Renal pelvis (tissue), 12 donors: ENCODE measurements at places on chromosomes 7 and 10. TPM values are rescaled to one million over a fixed set of nuclear protein-coding genes. Genes with fewer than 3 reads are reported as not detected.
A peak's percentile ranks its signal among the peaks of the same experiment; 100 is the strongest.

The CALML5 gene
- not detected for polyA plus RNA-seq

DNA sequence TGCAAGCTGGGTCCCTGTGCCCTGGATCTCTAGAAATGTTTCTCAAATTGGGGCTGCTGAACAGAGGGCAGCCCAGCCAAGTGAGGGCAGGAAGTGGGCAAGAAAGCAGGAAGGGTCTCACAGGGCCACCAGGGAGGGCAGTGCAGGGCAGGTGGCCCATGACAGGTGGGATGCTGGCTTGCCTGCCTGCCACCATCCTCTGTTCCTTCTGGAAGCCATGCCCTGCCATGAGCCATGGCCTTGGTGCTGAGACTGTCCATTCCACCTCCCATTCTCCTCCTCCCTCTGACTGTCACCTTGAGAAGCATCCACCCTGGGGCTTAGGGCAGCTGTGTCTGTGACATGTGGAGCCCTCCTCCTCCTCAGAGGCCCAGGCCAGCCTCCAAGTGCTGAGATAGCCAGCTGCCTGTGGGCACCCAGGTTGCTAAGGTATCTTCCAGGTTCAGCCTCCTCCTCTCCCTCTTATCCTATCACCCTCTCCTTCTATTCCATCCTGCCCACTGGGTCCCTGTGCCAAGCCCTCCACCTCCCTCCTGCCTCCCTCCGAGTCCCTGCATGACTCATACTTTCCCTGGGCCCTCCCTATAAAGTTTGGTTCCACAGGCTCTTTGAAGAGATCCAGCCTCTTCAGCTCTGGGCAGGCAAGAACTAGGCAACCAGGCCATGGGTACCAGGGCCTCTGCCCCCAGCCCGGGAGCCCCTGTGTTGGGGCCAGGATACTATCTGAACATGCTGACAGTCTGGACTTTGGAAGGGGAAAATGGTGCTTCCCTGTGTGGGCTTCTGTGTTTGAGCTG is 1.3 kb downstream of the VSIR start:
- no peak for DNase-seq

The HOGA1 gene
- 70.8 TPM for polyA plus RNA-seq

GRCh38 chr10:89330537-89331212 is 2.9 kb downstream of the IFIT3 start:
- DNase-seq = no peak

The EPHB4 gene
- 93.3 TPM for polyA plus RNA-seq

The PRRT4 gene
- polyA plus RNA-seq = 1.2 TPM

The ZNF775 gene
- polyA plus RNA-seq = 9.7 TPM

The TUBB8 gene
- 1.5 TPM for polyA plus RNA-seq

DNA sequence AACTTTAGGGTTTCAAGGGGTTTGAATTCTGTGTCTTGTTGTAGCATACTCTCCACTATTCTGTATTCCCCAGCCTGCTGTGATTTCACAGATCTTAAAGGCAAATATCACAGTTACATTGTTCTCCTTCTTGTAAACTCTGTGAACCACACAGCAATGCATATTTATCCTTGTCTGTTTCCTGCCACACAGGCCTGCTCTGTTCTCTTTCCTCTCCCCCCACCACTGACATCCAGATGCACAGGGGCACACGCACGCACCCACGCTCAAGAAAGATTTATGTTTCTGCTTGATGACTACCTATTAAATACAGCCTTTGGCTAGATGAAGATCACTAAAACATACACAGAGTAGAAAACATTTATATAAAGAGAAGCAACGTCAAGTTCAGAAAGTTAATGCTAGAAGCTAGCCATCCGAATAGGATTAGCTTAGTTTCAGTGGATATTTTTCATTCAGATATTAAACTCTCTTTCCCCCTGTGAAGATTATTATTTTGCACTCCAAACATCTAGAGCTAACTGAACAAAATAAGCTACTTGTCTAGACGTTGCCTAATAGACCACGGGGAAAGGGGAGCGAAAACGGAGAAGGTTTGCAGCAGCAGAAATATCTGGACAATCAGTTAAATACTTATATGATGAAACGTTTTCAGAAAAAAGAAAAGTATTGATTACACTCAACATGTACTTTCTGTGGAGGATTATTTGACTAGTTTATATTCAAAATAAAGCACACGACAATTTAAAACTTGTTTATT is 193.1 kb upstream of the SEMA3C start:
- peak; percentile 11 for DNase-seq

DNA sequence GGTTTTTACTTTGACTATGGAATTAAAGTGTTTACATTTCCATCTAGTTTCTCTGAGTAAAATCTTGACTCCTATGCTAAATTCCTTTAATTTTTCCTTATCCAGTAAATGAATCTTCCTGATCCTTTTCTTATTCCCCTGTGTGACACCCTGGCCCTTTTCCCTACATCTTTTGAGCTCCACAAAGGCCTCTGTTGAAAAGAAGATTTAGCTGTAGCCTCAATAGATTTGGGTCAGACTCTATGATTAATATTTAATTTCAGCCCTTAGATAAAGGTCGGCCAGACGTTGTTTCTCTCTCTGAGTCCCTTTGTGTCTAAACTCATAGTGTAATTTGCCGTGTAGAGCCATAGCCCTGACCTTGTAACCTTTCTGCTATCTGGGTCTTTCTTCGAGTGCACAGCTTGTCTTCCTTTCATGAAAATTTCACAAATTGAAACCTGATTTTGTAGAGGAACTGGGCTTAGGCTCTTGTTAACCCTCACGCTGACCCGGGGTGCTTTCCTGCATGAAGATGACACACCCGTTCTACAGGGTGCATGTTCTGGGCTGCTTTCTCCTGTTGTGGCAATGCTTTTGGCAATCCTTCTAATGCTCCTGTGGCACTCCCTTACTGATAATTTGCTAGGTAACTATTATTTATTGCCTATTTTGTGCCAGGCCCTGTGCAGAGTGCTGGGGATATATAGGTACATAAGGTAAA is 21.2 kb downstream of the LSMEM1 start:
- no peak for DNase-seq

The HTR7 gene
- polyA plus RNA-seq = 0.40 TPM

The ZNF853 gene
- polyA plus RNA-seq = 14.7 TPM
